ENCODE measurements at places on chromosomes 7 and 10.
A peak's percentile ranks its signal among the peaks of the same experiment; 100 is the strongest.

DNA sequence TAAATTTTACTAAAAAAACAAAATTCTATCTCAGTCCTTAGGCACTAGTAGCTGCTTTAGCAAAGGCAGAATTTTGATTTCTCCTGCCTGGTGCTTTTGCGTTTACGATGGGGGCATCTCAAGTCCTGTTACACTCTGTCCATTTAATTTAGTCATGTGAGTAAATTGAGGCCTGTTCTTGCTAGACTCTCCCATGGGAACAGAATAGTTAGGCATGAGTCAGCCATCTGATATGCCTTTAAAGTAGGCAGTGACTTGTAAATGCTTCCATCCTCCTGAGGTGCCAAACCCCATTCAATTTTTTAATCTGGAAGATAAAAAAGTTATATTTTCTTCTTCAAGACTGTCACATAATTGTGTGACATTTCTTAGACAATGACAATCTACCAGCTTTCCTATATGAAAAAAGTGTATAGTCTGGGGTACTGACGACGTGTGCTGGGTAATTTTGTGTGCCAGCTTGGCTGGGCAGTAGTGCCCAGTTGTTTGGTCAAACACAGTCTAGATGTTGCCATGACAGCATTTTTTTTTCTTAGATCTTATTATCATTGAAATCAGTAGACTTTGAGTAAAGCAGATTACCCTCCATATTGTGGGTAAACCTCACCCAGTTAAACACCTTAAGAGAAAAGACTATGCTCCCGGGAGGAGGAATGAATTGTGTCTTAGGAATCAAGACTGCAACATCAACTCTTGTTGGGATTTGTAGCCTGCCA is 603.4 kb downstream of the SORCS1 start:
- DNase-seq: no peak

- DNase-seq: no peak
Measured at GRCh38 chr7:155567646-155568332, 21.4 kb upstream of the CNPY1 start.

- DNase-seq: no peak
Measured at GRCh38 chr7:156465186-156465585, 175.4 kb upstream of the RNF32 start.

GRCh38 chr7:151806952-151807775 is 69.8 kb downstream of the PRKAG2 start:
- no peak for DNase-seq

GRCh38 chr10:69891057-69891617 is 89.4 kb downstream of the COL13A1 start:
- no peak for DNase-seq

DNA sequence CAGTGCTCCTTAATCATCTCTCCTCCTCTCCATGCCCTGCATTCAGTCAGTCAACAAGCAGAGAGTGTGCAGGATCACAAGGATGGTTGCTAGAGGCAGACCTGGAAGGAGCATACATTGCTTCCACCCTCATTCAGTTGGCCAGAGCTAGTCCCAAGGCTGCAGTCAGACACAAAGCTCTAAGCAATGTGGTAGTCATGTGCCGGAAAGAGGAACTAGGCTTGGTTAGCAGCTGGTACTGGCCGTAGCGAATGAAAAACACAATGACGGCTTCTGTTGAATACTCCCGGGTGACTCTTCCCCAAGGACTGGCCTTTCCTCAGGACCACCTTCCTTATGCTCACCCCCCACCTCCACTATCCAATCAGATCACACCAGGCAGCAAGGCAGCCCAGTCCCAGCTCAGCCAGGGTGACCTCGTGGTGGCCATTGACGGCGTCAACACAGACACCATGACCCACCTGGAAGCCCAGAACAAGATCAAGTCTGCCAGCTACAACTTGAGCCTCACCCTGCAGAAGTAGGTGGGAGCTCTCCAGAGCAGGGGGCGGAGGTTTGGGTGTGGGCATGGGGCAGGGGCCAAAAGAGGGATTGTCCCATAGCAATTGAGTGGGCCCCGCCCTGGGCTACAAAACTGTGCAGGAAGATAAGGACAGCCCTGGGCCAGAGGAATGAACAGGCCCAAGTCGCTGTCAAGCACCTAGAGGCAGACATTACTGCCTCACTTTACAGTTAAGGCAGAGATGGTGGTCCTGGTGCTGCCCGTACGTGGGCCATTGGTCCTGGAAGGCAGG is 10.9 kb downstream of the LDB3 start:
- no peak for DNase-seq

DNA sequence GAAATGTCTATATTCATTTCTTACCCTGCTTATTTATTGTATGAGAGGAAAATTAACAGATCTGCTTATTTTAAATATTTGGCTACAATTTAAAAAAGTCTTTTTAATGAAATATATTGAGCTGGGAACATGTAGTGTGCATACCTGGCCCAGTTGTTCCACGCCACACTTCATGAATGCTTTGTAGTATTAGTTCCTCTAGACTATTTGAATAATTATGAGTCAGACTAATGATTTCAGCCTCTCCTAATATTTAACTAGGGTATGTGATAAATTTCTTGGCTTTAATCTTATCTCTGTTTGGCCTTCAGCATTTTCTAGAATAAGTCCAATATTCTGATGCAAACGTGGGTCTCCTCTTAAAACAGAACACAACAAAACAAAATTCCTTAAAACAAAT is 226.6 kb downstream of the CREB5 start:
- DNase-seq: no peak

DNA sequence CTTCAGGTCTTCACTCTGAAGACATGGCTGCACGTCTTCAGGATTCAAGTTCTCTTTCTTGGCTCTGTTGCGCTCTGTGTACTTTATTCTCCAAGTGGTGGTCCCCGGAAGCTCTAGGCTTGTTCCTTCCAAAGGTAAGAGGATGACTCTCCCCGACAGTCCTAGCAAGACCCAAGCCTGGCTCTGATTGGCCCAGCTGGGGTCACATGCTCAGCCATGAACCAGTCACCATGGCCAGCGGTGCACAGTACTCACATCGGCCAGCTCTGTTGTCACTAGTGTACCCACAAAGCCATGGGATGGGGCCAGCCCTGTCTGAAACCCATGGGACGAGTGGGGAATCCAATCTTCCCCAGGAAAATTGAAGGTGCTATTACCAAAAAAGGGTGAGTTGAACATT is 5.2 kb upstream of the C7orf33 start:
- DNase-seq: no peak

GRCh38 chr7:31583942-31584341 is 70.1 kb downstream of the ITPRID1 start:
- no peak for DNase-seq

DNA sequence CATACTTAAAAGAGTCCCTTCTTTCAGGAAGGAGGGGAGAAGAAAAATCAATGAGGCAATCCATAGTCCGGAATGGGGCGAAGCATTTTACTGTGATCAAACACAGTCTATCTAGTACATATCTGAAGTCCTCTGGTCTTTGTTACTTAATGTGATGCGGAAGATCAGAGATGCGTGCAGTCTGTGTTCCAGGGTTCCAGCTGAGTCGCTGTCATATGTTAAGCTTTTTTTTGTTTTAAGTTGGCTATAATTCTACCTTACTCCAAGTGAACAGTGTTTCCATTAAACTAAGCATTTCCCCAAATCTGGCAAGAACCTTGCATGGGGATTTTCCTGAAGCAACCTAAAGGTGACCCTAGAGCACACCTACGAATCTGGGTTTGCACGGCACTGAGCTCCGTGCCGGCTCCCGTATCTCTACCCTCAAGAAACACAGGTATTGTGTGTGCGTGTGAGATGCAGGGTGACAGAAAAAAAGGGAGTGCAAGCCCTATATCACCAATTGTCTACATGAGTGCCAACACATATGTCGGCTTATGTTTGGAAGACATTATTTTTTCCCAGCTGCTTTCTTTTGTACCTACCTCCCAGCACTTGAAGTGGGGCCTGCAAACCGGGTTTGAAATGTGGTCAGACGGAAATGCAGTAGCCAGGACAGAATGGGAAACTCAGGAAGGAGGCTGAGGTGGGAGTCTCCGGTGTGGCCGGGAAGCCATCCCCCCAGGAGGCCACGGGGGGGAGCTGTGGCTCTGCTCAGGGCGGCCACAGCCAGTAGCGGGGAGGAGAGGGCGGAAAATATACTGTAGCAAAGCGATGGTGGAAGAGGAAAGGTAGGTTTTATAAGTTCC is 435.8 kb upstream of the MGMT start:
- DNase-seq: peak; percentile 46

- DNase-seq: no peak
Measured at GRCh38 chr7:102094316-102094650, 192.4 kb upstream of the SH2B2 start.

GRCh38 chr10:36280321-36280741 is 638.2 kb upstream of the FZD8 start:
- no peak for DNase-seq

GRCh38 chr7:135100856-135101255 is 47.0 kb upstream of the TMEM140 start:
- DNase-seq: no peak

- no peak for DNase-seq
Measured at GRCh38 chr10:101444058-101444898, 90.3 kb downstream of the BTRC start.

- no peak for DNase-seq
Measured at GRCh38 chr7:136234040-136234439, 256.9 kb upstream of the MTPN start.

DNA sequence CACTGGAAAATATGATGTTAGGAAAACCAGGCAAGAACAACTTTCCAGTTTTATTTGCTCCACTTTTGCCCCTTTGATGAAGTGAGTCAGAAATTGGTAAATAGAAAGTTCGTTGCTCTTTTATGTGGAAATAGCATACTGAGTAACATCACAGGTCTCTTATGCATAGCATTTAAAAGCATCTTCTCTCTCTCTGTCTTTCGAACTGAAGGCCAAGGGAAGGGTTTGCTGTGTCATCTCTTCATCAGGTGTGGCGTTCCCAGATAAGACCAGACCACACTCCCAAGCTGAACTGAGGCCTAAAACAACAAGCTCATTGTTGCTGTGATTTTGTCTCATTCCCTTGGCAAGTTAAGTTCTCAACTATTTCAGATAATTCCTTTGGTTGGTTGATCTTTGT is 131.8 kb upstream of the GRB10 start:
- DNase-seq: no peak

GRCh38 chr10:99967961-99968360 is 41.8 kb downstream of the DNMBP start:
- no peak for DNase-seq

- DNase-seq: no peak
Measured at GRCh38 chr10:103197174-103197573, 4.1 kb upstream of the NT5C2 start.

- no peak for DNase-seq
Measured at GRCh38 chr7:17552952-17553351, 254.5 kb downstream of the AHR start.

- no peak for DNase-seq
Measured at GRCh38 chr10:50567384-50567783, 56.4 kb downstream of the SGMS1 start.

GRCh38 chr7:119724041-119724792 is 548.8 kb upstream of the KCND2 start:
- no peak for DNase-seq

- no peak for DNase-seq
Measured at GRCh38 chr7:92815412-92815811, 21.0 kb downstream of the CDK6 start.

GRCh38 chr10:120744040-120744439 is 107.1 kb upstream of the WDR11 start:
- no peak for DNase-seq

GRCh38 chr7:152176797-152177196 is 151.3 kb downstream of the GALNT11 start:
- no peak for DNase-seq

GRCh38 chr7:83696101-83696500 is 47.2 kb upstream of the SEMA3E start:
- no peak for DNase-seq

DNA sequence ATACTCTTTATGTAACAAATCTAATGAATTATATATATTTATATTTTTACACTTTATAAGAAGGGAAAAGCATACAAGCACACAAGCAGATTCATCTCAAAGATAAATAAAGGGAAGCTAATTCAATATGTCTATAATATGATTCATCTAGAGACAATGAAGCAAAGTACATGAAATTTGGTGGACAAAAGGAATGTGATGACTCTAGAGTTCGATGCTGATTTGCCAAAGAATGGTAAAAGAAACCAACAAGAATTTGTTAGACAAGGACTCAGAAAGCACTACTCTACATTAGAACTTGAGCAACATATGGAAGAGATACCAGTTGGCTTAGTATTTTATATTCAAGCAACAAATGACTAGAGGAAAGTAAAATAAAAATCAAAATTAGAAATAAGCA is 536.5 kb upstream of the TEX47 start:
- DNase-seq: no peak

GRCh38 chr7:91557789-91558404 is 293.7 kb downstream of the FZD1 start:
- DNase-seq: no peak

DNA sequence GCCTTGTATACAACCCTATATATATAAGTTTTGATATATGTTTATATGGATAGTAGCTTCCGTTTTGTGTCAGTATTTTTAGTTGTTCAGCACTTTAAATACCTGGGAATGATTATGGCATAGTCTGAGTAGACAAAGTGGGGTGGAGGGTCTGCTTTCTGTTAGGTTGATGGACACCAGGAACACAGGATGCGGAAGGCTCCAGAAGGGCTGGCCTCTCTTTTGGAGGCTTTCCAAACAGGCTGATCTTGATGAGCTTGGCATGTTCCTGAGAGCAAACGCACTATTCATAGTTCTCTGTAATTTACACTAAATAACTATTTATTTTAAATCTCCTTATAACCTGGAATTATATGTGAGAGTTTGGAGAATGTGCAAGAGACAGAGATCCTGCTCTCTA is 12.7 kb downstream of the AKR1E2 start:
- DNase-seq: no peak

DNA sequence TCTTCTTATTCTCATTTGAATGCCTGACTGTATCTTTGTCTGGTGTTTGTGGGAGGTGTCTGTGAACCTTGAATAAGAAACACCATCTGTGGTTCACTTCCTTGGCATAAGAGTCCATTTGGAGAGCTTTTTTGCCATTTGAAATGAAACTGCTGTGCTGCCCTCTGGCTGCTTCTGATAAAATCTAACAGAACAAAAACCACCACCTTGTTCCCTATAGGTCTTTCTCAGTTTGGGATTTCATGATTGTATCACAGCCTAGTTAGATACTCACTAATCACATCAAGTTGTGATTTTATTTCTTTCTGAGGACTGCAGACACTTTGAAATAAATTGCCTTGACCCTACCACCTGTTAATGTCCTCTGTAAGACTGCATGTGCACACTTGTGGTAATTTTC is 102.7 kb upstream of the FAM13C start:
- peak; percentile 13 for DNase-seq

DNA sequence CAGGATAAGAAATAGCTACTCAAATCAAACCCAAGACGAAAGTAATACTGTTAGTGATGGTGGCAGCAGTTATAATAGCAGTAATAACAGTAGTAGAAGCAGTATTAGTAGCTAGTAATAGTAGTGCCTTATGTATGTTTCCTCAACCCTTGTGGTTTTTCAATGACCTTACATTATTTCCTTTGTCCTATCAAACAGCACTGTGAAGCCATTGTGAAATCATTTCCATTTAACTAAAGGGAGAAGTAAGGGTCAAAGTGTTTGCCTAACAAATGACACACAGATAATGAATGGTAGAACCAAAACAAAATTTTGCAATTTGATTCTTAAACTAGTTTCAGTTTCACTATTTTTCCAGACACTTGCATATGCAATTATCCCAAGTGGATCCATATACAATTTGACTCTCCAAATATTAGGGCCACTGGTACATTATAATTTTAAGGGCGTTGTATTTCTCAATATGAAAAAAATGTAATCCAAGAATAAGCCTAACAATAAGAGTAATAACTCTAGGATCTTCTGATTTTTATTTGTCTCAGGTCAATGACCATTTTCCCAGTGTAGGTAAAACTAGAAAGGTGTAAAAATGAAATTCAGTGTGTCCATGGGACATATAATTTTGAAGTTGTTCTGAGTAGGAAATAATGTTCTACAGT is 33.7 kb upstream of the TMEM26 start:
- no peak for DNase-seq

Data from LNCaP clone FGC (cell line).